ENCODE measurements at places on chromosomes 2 and 18.

DNA sequence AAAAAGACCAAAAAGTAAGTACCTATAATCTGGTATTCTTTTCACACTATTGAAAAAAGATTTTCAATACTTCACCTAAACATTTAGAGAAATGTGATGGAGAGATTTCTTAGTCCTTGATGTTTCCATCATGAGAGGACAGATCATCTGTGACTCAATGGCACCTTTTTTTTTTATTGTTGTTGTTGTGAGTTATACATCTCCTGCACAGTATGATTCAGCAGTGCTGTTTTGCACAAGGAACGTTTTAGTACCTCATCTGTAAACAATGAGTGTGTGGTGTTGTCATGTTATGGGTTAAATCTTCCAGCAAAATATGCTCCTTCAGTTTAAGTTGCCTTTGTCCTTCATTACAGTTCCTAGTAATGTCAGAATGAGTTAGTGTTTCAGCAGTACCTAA lies 2.2 kb downstream of the KIAA1328 start:
- DNase-seq: no peak

DNA sequence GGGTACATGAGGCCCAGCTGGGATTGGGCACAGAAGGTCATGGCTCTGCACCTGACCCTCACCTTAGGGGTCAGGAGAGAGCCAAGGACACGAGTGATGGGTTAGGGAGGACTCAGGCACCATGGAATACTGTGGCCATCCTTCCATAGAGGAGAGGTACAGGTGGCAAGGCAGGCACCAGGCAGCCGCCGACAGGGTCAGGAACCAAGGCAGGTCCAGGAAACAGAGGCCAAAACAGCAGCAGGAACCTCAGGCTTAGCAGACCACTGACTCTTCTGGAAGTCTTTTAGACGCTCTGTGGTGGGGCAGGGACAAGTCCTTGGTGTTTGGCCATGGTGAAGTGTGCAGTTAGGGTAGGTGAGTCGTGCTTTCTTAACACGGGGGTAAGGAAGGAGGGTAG lies 128.0 kb downstream of the NEDD4L start:
- no peak for DNase-seq

- DNase-seq: no peak
These were observed 50.1 kb upstream of the HAAO start for GRCh38 chr2:42842466-42842865.

DNA sequence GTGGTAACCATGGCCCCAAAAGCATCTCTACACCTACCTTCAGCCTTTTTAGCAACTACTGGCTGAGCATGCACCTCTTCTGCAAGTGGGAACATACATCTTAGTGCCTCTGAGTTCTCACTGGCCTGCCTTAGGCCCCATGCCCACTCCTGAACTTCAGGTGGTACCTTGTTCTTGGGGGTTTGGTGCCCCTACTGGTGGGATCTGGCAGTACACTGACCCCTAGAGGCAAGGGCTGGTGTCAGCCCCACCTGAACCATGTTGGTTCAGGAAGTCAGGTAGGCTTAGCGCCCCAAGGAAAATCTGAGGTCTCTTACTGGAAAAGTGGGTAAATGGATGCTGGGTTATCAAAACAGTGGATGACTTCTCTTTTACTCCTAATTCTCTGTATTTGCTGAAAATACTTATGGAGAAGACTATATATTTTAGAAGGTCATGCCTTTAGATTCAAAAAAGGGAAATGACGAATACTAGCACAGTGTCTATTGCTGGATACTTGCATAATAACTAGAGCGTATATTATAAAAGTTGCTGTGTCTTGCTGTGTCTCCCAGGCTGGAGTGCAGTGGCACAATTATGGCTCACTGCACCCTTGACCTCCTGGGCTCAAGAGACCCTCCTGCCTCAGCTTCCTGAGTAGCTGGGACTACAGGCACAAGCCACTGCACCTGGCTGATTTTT lies 84.6 kb downstream of the RAB31 start:
- no peak for DNase-seq

DNA sequence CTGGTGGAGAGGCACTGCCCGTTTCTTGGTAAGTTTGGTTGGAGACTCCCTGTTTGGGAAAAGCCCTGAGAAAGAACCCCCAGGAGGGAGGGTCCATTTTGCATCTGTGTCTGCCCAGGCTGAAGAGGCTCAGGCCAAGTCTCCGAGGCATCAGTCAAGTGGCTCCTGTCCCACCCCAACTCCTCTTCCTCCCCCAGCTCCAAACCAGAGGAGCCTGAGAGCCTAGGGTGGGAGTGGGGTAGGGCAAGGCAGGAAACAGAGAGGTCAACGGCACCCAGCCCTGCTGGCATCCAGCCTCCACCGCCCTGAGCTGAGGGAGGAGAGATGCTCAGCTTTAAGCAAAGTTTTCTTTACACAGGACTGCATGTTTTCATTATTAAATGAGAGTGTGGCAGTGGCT lies 38.2 kb downstream of the CYP27C1 start:
- DNase-seq: no peak

DNA sequence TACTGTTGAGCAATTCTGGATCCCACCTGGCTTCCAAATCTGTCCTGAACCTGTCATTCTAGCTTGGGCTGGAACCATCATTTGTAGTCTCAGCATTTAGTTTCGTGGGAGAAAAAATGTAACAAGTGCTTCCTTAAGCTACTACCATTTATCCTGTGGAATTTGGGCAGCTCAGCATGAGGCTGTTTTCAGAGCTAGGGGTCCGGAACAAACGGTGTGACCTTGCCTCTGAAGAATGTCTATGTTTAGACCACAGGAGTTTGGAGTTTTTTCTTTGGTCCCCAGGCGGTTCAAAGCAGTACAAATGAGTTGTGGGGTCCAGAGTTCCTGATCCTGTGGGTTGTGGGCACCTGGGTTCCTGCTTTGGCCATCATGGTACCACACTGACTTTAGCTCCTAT lies 59.1 kb upstream of the TMEM178A start:
- DNase-seq: no peak

GRCh38 chr2:156311976-156312375 lies 20.5 kb downstream of the NR4A2 start:
- DNase-seq: no peak

GRCh38 chr18:68847219-68847837 lies 49.4 kb downstream of the CCDC102B start:
- no peak for DNase-seq

DNA sequence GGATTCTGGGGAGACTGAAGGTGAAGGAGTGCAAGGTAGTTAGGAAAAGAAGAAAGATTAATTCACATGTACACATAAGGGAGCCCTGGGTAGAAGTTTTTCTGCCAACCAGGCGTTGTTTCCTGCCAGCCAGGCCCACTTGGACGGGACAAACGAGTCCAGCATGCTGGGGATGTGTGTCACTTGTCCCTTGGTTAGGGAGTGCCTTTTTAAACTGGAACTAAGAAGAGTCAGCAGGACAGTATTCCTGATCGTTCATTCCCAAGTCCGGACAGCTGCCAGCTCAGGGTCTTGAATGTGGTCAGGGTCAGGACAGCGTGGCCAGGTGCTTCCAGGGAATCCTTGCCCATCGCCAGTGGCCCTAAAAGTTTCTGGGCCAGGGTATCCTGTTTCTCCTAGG lies 43.2 kb downstream of the POMC start:
- DNase-seq: no peak

DNA sequence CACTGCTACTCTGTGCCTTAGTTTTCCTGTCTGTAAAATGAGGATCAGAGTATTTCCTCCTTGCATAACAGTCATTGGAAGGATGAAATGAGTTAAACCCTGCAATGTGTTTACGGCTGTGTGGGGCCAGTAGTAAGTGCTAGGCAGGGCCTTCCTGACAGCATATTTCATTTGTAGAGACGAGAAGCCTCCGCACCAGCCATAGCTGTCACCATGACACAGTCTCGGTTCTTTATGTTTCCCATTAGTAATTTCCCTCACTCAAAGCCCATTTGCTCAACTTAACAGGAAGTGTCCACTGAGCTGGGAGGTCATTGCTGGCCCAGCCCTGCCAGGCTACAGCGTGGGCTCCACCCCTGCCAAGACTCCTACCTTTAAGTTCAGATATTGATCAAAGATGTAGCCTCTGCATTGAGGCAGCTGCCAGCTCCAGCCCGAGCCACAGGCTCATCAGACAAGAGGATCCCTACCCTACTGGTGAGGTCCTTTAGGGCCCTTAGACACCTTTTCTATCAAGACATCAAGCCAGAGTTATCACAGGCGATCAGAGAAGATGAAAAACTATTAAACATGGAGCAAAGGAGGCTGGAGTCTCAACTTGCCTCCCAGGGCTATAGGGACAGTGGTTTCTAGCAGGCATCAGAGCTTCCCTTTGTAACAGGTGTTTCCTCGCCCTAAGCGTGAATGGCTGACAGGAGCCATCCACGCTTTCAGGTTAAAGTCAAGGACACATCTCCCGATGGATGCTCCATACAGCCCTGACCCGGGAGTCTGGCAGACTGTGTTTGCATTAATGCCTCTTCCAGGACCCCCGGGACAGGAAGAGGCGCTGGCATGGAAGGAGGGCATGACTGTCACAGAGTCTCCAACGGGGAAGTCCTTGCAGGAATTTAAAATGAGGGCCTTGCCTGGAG lies 251.7 kb downstream of the NDUFA10 start:
- no peak for DNase-seq

GRCh38 chr2:68031043-68031442 lies 31.8 kb downstream of the C1D start:
- no peak for DNase-seq

DNA sequence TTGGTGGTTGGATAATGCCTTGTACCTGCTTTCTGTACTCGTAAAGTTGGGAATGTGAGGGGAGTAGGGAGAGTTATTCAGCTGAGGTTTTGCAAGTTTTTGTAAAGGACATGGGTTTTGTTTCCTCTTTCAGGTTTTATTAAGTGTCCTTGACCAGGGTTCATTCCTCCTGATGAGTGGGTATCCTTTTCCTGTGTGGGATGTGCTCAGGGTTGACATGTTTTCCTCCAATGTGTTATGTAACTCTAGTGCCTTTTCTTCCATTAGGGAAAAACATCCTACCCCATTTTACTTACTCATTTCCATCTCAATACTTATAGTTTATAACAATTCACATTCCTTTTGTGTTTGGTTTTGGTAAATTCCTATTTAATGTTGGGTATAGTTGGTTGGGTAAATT lies 48.4 kb downstream of the OTX1 start:
- DNase-seq: no peak

DNA sequence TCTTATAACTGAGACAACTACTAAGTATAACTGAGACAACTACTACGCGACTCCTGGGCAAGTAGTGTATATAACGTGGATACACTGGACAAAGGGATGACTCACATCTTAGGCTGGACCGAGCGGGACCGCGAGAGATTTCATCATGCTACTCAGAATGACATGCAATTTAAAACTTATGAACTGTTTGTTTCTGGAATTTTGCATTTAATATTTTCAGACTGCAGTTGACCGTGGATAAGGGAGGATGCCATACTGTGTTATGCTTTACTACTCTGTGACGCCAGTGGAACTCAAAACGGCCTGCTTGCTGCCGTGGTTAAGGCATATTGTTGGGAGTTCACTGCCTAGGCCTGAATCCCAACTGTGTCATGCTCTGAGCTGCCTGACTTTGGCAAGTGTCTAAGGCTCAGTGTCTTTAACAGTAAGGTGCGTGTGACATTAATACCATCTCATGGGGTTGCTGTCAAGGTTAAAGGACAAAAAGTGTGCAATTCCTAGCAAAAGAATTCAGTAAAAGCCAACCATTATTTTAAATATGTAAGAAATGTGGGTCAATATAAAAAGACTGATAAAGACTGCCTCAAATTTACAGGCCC lies 64.6 kb downstream of the BMP10 start:
- no peak for DNase-seq

- no peak for DNase-seq
These were observed 55.4 kb downstream of the COL5A2 start for GRCh38 chr2:189124175-189124574.

- DNase-seq: no peak
These were observed at the start of gene CYP27A1 for GRCh38 chr2:218781691-218782527. TSS of gene CYP27A1 (plus strand) at chr2:218782147. CDS start at chr2:218782183, 36 bp downstream.

DNA sequence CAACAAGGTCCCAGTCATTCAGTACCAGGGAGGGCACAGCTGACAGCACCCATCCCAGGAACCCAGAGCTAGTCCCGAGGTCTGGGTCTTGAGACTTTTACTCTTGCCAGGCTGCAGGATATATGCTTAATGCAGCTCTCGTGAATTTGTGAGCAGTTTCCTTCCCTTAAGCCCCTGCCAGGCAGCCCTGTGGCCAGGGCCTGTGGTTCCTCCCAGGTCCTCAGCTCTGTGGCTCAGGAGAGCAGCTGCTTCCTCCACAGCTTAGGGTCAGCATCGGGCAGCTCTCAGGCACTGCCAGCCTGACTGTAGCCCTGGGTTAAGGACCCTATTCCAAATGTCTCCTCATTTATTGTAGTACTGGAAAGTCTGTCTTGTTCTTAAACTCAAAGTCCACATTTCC lies 1384.8 kb downstream of the RPIA start:
- DNase-seq: no peak

DNA sequence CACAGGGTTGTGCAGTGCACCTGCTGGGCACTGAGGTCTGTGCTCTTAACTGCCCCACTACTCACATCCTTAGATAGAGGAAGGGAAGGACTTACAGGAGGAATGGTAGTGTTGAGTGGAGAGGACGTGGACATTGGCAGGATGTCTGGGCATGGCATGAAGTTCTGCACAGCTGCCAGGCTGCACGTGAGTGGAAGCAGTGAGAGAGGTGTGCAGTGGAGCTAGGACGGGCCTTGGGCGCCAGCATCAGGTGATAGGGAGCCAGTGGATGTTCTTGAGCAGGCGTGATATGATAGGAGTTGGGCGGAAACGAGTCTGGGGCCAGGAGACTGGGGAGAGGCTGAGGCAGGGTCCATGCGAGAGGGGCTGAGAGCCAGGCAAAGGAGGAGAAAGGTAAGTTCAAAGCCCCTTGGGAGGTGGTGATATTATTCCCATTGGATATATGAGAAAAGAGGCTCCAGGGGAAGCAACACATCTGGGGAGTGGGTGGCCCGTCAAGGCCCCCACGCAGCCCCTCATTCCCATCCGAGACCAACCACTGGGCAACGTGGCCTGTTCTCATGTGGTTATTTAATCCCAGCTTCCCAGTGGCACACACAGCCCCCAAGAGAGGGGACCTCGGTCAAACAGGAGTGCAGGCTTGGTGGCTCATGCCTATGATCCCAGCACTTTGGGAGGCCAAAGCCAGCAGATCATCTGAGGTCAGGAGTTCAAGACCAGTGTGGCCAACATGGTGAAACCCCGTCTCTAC lies 45.7 kb upstream of the SNED1 start:
- no peak for DNase-seq

- DNase-seq: no peak
These were observed 2.3 kb upstream of the SPRED2 start for GRCh38 chr2:65434592-65435241.

GRCh38 chr2:96594691-96595152 lies 43.4 kb downstream of the KANSL3 start:
- DNase-seq: no peak

DNA sequence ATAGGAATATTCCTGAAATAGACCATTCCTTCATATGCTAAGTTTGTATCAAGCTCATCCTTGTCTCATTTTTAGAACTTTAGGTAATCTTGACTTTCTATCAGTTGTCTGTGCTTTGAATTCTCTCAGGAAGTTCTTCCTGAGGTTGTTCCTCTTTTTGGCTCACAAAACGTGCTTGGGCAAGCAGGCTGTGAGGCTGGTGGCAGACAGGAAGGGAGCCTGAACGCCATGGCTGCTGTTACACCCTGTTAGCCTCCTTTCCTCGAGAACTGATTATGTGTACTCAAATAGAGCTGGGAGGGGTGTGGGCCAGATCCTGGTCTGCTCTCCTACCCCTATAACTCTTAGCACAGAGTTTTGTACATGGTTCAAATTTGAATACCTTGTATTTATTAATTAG lies 136.4 kb upstream of the CELF4 start:
- no peak for DNase-seq
